Pons (tissue), 1 donor: ENCODE measurements at places on chromosomes 16 and 17.

- no peak for DNase-seq
Observed at GRCh38 chr17:17736205-17737183, 55.2 kb downstream of the RAI1 start.

DNA sequence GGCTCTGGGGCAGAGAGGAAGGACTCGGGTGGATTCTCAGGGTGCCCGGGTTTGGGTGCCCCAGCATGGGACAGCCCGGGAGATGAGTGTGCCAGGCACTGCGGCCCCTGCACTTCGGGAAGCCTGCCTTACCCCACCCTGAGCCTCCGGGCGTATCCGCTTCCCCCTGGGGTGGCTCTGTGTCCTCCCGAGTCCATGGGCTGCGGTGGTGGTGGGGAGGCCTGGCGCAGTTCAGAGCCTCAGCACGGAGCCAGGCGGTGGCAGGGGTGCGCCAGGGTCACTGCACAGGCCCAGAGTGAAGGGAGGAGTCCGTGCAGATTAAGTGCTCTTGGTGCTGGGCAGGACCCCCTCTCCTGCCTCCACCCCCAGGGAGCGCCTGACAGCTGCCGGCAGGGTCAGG is 20.7 kb downstream of the MYBBP1A start:
- no peak for DNase-seq

DNA sequence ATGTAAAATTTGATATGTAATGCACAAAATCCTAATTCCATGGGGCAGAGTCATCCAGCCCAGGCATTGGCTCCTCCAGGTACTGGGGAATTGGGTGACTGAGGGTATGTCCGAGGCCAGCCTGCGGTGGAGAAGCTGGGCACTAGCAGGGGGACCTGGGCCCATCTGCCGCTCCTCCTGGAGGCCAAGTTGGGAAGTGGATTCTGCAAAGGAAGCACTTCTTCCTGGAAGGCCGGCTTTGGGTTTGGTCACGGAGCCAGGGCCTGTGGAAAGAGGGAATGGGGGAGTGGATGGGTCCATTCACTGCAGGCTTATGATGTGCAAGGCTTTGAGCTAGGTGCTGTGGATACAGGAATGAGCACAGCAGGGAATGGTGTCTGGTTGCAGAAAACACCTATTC is 85.8 kb downstream of the GNAO1 start:
- no peak for DNase-seq

DNA sequence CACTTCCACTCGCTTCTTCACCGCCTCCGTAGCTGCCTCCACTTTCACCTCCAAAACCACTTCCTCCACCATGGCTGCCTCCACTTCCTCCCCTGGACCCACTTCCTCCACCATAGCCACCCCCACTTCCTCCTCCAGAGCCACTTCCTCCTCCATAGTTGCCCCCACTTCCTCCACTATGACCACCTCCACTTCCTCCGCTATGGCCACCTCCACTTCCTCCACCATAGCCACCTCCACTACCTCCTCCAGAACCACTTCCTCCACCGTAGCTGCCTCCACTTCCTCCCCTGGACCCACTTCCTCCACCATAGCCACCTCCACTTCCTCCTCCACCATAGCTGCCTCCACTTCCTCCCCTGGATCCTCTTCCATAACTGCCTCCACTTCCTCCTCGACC is 4.5 kb downstream of the KRT9 start:
- DNase-seq: no peak

DNA sequence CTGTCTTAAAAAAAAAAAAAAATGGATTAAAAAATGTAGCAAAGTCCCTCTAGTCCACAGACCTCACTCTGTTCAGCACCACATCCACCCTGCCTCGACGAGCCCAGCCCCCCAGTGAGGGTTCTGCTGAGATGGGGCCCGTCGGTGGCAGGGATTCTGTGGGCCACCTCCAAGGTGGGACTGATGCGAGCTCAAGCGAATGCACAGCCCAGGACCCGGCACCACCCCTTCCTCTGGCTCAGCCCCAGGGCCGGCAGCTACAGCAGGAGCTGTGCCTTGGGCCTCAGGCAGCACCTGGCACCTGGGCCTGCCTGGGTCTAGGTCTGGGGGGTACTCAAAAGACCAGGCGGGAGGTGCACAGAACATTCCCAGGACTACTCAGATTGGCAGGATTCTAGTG is 59.5 kb downstream of the ZNF778 start:
- DNase-seq: no peak

DNA sequence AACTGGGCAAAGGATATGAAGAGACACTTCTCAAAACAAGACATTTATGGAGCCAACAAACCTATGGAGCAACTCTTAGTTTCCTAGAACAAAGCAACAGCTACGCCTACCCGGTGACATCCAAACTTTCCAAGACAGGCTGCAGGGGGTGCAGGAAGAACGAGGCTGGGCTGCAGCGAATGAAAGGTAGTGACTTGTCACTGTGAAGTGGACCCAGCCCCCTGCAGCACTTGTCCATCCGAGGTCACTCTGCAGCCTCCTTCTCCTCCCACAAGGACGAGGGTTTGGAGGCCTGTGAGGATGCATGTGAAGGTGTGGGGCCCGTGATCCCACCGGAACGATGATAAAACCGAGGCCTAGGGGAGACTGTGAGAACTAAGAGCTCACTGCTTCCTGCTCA is 192.6 kb upstream of the RPL38 start:
- no peak for DNase-seq

- DNase-seq: no peak
Observed at GRCh38 chr17:77692571-77693161, 265.8 kb upstream of the TNRC6C start.

- DNase-seq: no peak
Observed at GRCh38 chr16:27824786-27825185, 238.7 kb downstream of the GSG1L start.

DNA sequence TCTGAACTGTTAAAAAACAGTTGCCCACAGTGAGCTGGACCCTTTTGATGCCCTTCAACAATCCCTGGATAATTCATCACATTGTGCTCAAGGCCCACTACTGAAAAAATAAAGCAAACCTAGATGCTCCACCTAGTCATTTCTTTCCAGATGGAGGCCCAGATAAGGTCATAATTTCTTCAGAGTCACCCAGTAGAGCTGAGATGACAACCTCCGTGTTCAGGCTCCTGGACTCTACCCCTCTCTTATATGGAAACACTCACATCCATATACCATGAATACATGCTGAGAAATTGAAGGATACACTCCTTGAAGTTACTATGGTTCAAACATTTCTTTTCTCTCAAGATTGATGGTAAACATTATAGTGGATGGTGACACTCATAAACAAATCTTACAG is 2.7 kb upstream of the ABCA3 start:
- no peak for DNase-seq
